Activated CD4-positive, alpha-beta T cell treated with anti-CD3 and anti-CD28 coated beads, Interleukin-2, amount 50 U/mL, for 4 hours (primary cell): ENCODE measurements at places on chromosomes 5 and 9.

- no peak for DNase-seq
These were observed 14.4 kb upstream of the CEP78 start for GRCh38 chr9:78221425-78221824.

GRCh38 chr9:27765266-27766072 is 192.2 kb upstream of the C9orf72 start:
- no peak for DNase-seq

- DNase-seq = peak; percentile 20
These were observed 23.9 kb downstream of the C5orf15 start for GRCh38 chr5:133944263-133945185.

DNA sequence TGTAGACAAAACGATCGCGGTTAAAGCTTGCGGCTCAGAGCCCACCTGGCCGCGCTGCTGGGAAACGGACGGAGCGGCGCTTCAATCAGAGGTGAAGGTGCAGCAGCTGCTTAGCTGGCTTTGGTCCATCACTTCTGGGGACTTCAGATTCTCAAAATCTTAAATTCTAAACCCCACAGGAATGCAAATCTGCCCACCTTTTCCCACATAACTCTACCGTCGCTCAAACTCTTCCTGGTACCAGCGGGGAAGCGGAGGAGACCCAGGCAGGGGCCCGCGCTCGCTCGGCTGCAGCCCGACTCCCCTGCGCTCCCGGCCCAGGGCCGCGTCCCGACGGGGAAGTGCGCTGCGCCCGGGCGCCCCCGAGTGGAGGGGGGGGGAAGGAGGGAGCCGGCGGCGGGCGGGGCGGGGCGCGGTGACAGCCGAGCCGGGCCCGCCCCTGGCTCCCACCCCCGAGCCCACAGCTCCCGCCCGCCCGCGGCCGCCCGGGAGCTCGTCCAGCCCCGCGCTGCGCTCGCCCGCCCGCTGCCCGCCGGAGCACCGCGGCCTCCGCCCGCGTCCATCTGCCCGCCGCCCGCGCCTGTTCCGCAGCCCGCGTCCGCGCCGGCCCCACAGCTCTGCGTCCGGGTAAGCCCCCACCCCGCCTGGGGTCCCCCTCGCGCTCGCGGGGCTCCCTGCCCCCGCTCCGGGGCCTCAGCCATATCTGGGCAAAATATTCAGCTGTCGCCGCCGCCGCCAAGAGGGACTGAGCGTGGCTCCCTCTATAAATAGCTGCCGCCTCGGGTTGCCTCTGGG is at the start of gene TMOD1:
TSS of gene TMOD1 (plus strand) at position 490 of the 795 bp plus-strand sequence. CDS start 22,523 bp downstream, outside the sequence.
- DNase-seq = peak; percentile 16

- no peak for DNase-seq
These were observed 40.4 kb downstream of the BASP1 start for GRCh38 chr5:17257705-17258273.

DNA sequence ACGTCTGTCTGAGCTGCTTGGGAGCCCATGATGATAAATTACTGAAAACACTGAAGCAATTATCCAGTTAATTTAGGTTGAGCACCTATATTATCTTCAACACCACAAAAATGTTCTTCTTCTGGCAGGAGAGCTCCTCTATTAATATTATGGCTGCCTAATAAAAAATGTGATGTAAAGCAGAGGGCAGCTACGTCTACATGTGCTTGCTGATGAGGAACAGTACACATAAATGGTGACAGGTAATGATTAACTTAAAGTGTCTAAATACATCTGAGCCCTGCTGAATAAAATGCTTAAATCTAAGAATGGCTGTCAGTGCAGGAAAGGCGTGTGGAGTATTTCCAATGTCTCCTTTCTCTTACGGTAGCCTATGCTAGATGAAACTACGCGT is 131.3 kb upstream of the NR3C1 start:
- no peak for DNase-seq

GRCh38 chr9:128142061-128142460 is 7.2 kb upstream of the LCN2 start:
- DNase-seq = no peak

- DNase-seq = no peak
These were observed 129.6 kb upstream of the CNTLN start for GRCh38 chr9:17005056-17005823.

DNA sequence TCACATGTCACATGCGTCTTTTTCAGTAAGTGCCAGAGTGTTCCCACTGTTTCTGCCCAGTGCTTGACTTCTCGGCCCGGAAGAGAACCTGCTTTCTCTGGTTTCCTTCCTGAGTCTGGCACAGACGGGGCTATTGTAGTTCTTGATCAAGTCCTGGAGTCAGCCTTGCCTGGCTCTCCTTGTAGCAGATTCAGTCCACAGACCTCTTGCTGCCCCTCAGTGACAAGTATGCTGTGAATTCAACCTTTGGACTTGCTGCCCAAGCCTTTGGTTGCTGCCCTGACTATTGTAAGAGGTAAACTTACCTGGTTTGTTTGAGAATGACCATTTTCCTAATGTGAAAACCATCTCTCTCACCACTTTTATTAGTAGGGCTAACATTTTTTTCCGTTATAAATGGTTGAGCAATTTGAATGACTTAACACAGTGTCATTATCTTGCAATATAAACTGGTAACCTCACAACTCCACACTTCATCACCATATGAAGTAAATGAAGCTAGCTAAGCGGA is 24.7 kb downstream of the ZBTB34 start:
- no peak for DNase-seq

GRCh38 chr9:136921307-136921706 is 23.2 kb downstream of the FBXW5 start:
- no peak for DNase-seq

- DNase-seq = no peak
These were observed 51.9 kb upstream of the SAP30L start for GRCh38 chr5:154393850-154394249.

DNA sequence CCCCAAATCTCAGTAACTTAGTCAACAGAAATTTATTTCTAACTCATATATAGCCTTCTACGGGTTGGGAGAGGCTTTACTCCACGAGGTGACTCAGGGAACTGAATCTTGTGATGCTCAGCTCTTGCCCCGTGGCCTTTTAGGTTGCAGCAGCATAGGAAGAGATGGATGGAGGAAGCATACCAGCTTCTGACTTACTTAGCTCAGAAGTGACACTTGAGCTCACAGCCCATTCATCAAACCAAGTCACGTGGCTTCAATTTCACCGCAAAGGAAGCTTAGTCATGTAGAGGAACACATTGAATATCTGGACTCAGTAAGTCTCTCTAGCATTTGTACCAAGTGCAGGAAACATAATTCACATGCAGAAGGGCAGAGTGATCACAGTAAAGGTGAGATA is 124.1 kb upstream of the KCNN2 start:
- no peak for DNase-seq

- DNase-seq = no peak
These were observed 44.1 kb upstream of the SYNPO start for GRCh38 chr5:150596313-150596712.

DNA sequence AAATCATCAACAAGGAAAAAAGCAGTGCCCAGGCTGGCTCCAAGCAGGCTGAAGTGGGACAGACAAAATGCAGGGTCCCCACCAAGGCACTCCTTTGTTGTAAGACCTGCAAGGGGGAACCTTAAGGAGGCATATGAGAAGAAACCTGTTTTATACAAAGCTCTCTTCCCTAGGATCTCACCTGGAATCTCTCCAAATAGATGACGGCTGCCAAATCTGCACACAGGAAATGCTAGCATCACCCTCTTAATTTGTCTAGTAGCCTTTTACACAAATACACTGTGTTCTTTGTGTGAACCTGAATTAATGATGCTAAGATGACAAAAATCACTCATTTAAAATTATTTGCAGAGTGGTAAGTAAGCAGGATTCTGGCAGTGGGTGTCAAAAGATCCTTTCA is 280.2 kb downstream of the SPOCK1 start:
- no peak for DNase-seq

DNA sequence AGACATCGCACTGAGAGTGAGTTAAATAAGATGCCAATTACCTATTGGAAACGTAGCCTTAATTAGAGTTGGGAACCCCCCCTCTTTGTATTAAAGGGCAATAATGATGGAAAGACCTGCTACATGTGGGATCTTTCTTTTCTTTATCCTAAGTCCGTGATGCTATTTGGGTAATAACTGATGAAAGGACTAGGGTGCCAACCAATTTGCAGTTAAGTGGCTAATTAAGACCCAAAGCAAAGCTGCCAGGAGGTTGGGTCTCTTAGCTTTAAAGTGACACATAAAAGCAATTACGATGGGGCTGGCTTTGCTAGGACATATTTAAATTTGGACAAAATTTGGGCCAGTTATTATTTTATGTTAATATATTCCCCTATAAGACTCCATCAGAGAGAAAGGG is 728.8 kb downstream of the NR2F1-AS1 start:
- no peak for DNase-seq

DNA sequence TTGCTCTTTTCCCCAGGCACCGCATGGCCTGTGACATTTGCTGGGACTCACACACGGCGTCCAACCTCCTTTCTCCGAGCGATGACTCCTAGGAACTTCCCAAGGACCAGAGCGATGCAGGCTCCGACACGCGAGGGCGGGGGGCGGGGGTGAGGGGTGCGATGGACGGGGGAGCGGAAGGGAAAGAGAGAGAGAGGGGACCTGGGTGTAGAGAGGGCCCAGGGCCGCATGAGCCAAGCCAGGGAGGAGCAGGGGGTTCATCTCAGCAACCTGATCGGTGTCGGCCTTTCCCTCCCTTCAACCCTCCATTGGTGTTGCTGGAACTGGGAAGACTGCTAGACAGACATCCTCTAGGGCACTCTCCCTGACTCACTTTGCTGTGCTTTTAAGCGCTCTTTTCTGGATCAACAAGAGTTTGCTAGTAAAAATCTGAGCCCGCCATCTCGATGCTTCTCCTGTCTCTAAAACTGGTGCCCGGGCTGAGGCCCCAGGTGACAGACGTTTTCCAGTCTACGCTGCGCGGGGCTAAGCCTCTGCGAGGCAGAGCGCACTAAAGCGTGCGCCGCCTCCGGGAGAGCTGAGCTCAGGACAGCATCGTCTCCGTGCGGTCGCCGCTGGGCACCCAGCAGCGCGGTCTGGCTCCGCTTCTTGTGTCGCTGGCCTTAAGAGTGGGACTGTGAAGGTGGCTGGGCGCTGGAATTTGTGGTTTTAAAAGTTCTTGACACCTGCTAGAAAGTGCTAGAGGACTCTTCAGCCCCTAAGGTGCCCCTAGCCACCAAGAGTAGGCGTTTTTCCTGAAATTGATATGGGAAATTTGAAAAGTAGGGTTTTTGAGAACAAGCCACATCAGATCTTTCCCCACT is 1.0 kb upstream of the TSLP start:
- DNase-seq = peak; percentile 8
